Muscle of leg (tissue), 16 donors: ENCODE measurements at places on chromosomes 11 and 22. TPM values are rescaled to one million over a fixed set of nuclear protein-coding genes. Genes with fewer than 3 reads are reported as not detected.

Gene ACRV1
- total RNA-seq, result not detected

Gene NAALADL1
- 13.6 TPM for total RNA-seq

Gene E2F8
- total RNA-seq, result 9.0 TPM

Gene VWA5A
- total RNA-seq, result 101 TPM

Gene MMP27
- 0.09 TPM for total RNA-seq

Gene PYGM
- total RNA-seq, result 165 TPM

Gene SUSD2
- total RNA-seq, result 0.40 TPM

Gene SLC37A2
- total RNA-seq, result 2.6 TPM

Gene OR52H1
- total RNA-seq, result 0.22 TPM

Gene STIM1
- 40.7 TPM for total RNA-seq
